KG1 (cell line): ENCODE measurements at places on chromosomes 3 and 15.
A peak's percentile ranks its signal among the peaks of the same experiment; 100 is the strongest.

- DNase-seq: no peak
These were observed 57.6 kb downstream of the RAB11A start for GRCh38 chr15:65926899-65927298.

DNA sequence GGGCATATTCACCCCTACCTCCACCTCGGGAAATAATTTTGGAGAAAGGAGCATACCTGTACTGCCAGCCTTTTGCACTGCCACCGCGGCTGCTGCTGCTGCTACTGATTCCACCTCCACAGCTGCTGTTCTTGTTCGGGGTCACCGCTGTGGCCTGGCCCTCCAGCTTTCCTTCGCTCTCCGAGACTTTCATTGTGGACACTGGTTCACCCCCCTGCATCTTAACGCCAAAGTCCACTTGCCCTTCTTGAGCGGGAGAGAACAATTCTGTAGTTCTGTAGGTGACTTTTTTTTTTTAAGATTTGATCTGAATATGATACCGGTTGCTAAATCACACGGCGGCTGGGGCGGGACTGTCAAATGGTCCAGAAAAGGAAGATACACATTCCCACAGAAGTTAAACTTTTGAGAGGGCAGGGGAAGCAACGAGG lies 701 bp downstream of the OSBPL11 start:
- DNase-seq: no peak

GRCh38 chr3:193614430-193614829 lies 21.4 kb downstream of the OPA1 start:
- DNase-seq: no peak

GRCh38 chr3:158539414-158540014 lies 31.5 kb upstream of the MLF1 start:
- peak; percentile 54 for DNase-seq

GRCh38 chr3:51710631-51711351 lies 3.9 kb downstream of the GRM2 start:
- DNase-seq: no peak
